ENCODE measurements at places on chromosomes 1 and 21. TPM values are rescaled to one million over a fixed set of nuclear protein-coding genes. Genes with fewer than 3 reads are reported as not detected.

GRCh38 chr1:228079013-228079412 is 3.5 kb upstream of the ARF1 start:
- DNase-seq, result no peak

Gene RNU1-3
- total RNA-seq, result 4,558 TPM

DNA sequence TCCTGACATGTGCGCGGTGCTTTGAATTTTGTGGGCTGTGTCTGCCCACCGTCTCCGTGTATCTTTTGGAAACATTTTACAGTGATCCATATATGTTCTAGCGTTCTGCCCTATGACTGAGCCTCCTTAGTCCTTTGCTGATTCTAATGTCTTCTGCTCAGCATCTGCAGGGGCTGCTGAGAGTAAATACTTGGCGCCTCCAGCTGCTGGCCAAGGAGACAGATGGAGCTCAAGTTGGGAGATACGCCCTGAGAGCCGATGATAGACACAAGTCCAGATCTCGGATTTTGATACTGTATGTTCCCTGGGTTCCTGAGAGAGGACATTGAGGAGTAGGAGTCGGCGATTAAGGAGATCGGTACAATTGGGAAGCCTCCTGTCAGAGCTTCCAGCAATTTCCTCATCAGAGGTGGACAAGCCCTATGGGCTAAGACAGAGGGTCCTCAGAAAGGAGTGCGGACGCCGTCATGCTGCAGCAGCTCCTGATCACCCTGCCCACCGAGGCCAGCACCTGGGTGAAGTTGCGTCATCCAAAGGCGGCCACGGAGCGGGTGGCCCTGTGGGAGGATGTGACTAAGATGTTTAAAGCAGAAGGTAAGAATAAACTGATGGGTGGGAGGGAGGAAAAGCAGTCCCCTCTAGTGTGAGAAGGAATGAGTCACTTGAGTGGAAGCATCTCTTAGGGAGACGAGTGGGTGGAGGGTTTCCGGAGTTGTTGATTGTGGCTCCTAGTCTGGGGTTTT is 390 bp downstream of the ZFP69B start:
- DNase-seq, result no peak

DNA sequence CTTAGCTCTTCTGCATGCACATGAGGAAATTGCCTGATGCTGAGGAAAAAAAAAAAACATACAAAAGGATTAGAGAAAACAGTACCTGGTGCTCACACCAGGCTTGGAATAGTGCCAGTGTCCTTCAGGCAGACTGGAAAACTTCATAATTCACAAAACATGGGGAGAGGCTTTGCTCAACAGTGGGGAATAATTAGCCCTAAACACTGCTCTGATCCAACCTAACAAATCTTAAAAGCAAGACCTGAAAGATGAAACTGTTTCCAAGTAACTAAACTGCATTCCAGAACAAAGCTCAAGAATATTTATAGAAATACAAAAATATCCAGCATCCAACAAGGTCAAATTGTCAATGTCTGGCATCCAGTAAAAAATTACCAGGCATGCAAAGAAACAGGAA is 124.8 kb downstream of the AK5 start:
- no peak for DNase-seq

GRCh38 chr1:24036088-24036487 is 56.0 kb upstream of the SRSF10 start:
- no peak for DNase-seq

DNA sequence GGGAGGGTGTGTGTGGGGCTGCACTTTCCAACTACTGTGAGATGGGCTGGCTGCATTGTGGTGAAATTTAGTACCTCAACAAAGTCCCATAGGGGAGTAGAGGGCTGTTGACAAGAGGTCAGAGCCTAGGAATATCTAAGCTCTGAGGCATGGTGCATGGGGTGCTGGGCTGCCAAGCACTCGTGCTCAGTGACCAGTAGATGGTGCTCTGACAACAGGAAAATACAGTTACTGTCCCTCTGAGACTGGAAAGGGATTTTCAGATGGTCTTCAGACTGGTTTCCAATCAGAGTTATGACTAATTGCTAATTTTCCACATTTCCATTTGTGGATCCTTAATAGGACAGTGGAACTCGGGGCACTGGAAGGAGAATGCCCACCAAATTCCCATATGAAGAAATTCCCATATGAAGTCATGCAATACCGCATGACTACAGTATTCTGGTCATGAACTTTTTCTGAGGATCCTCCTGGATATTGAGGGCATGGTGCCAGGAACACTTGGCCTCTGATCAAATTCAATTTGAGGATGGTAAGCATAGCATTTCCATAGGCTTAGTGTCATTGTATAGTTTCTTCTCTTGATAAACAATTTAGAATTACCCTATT is 4.1 kb upstream of the CACNA1E start:
- DNase-seq, result peak; percentile 64

- no peak for DNase-seq
Measured at GRCh38 chr1:29239142-29239541, 2.8 kb downstream of the PTPRU start.

GRCh38 chr1:153670257-153670858 is 435 bp downstream of the ILF2 start:
- DNase-seq, result no peak

Gene CPT2
- total RNA-seq, result 31.6 TPM

DNA sequence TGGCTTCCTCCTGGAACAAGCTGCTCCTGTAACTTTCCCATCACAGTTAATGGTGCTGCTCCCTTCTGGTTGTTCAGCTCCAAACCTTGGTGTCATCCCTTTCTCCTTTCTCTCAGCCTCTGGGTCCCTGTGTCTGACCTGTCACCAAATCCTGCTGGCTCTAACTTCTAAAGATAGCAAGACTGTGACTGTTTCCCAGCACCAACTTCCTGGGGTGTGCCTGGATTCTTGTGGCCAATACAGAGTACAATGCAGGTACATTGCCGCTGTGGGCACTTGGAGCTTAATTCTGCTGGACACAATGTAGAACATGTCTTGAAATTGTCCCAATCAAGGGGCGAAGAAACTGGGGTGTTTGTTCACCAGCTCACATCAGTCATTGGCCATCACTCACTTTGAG is 156.7 kb upstream of the CSF3R start:
- no peak for DNase-seq

GRCh38 chr21:31473685-31474345 is 129.8 kb upstream of the TIAM1 start:
- DNase-seq, result no peak

GRCh38 chr1:48692235-48692634 is 84.5 kb downstream of the BEND5 start:
- no peak for DNase-seq

Gene LENEP
- not detected for total RNA-seq

Gene FCRL5
- not detected for total RNA-seq

DNA sequence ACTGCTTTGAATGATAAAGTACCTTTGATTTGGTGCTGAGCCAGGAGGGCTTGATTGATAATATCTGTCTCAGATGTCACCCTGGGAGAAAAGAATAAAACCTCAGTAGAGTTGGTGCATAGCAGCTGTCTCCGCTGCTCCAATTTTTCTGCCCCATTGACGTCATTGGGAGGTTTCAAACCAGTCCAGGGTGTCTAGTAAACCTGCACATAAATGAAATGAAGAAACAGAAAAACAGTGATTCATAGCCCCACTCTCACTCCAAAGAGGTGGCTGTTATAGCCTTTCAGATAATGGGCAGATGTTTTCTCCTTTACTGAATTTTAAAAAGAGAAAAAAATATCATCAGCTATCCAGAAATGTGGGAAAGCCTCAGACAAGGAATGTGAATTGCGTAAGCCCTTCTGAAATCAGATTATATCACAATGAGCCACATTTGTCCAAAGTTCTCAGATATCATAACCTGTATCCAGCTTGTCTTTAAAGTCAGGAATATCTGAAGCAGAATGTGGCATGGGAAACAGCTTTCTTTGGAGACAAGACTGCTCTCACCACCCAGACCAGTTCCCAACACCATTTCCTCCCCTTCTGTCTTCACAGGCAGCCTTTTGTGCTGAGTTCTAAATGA is 351.3 kb upstream of the SGIP1 start:
- no peak for DNase-seq

DNA sequence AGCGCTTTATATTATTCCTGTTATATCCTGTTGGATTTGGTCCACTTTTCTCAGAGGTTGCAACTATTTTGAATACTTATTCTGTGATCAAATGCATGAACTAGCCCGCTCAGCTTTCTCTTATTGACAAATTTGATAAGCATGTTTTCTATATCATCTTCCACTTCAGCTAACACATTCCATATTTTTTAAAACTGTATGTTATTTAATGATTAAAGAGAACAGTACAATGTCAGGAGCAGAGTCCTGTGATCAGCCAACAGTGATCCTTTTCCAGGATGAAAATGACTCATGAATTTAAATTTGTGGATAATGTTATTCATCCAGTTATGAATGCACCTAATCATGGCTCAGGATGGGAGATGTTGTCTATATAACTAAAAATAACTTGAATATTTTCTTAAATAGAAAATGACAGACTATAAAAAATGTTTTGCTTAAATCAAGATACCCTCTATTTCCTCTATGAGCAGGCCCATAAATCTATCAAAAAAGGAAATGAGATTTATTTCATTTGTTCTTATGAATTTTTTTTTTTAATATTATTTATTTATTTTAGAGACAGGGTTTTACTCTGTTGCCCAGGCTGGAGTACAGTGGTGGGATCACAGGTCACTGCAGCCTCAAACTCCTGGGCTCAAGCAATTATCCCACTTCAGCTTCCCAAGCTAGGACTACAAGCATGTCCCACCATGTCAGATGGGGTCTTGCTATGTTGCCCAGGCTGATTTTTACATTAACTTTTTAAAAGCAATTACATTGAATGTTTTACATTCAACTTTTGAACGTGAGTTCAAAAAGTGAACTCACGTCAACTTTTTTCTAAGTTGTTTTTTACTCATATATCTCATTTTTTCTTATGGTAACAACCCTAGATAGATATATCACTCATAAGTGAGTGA is 12.5 kb downstream of the BPNT1 start:
- no peak for DNase-seq

- no peak for DNase-seq
Measured at GRCh38 chr21:15976807-15977206, 247.0 kb downstream of the USP25 start.

- DNase-seq, result no peak
Measured at GRCh38 chr1:187244623-187245022, 415.9 kb downstream of the PLA2G4A start.

Gene C1orf210
- total RNA-seq, result not detected

Gene TCHH
- not detected for total RNA-seq

DNA sequence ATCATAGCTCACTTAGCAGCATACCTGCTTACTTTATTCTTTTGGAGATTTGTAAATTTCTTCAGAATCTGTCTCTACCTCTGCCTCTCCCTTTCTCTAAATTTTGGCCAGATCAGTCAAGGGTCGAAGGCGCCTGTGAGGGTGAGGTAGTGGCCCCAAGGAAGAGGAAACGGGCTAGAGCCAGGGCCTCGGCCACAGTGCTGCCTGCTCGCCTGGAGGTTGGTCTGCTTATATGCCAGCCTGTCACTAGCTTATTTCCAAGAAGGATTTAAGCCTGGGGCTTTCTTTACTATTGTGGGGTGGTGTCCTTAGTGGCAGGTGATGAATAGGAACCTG is 19.6 kb downstream of the PEX14 start:
- no peak for DNase-seq

- peak; percentile 84 for DNase-seq
Measured at GRCh38 chr1:6014130-6014999, 22.1 kb upstream of the NPHP4 start.

Gene ZZZ3
- 28.5 TPM for total RNA-seq

Gene GJA4
- total RNA-seq, result 12.7 TPM

- no peak for DNase-seq
Measured at GRCh38 chr1:118437664-118438063, 252.6 kb upstream of the SPAG17 start.

GRCh38 chr1:162327788-162328165 is 48.9 kb downstream of the SPATA46 start:
- no peak for DNase-seq

- no peak for DNase-seq
Measured at GRCh38 chr21:14753466-14754258, 207.5 kb upstream of the SAMSN1 start.

- DNase-seq, result no peak
Measured at GRCh38 chr1:30054126-30054525, 669.3 kb downstream of the MATN1 start.
